ENCODE measurements at places on chromosomes 3 and 15.

DNA sequence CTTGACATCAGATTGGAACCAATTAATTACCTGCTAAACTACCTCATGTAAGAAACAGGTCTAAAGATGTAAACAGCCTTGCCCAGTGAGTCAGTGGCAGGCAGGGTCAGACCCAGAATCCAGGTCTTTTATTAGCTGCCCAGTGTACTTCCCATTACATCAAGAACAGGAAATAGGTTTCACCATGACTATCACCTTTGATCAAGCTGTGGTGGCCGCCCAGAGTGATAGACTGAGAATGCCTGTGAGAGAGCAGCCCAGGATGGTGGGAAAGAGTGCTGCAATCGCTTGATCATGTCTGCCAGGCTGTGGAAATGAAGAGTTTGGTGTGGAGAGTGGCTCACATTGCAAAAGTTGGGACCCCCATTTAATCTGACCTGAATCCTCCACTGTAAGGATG lies 61.3 kb upstream of the PIAS1 start:
- no peak for DNase-seq

GRCh38 chr3:144265542-144266100 lies 294.0 kb downstream of the DIPK2A start:
- no peak for DNase-seq

- no peak for DNase-seq
These were observed 236.8 kb upstream of the GBE1 start for GRCh38 chr3:81998139-81998755.

DNA sequence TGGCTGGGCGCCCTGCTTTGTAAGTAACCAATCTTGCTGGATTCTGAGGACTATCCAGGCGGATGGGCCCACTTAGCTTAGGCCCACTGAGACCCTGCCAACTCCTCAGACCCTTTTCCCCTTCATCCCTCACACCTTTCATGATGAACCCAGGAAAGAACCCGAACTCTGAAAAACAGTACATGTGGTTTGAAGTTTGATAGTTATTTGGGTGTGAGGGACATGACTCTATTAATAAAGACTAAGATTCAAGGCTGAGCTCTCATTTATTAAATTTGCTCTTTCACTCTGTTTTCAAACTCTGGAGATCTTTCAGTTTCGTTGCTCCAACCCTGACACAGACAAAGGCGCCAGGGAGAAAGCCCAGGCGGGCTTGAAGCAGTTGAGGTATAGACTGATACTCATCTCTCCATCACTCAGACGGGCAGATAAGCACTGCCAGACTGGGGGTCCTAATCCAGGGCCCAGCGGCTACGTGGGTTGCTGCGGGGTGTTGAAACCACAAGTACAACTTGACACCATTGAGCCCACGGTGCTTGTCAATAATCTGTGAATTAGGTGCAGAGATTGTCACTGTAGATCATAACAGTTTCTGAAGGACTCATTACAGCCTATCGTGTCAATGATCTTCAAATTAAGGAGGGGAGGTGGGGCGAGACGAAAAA lies 7.2 kb upstream of the SOX2 start:
- no peak for DNase-seq

- no peak for DNase-seq
These were observed 55.2 kb downstream of the ARNT2 start for GRCh38 chr15:80459380-80459779.

DNA sequence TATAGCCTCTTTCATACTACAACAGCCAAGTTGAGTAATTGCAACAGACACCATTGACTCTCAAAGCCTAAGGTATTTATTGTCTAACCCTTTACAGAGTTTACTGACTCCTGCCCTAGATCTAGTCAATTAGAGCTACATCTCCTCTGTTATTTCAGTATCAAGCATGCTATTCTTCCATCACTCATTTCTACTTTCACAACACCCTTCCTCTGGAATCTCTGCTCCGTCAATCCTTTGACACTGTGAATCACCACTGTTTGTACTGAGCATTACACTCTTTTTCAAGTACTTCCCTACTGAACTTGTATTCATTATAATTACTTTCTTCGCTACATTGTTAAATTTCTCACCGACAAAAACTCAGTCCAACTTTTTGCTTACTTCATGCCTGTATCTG lies 121.8 kb downstream of the ZNF609 start:
- no peak for DNase-seq

- DNase-seq = no peak
These were observed 25.8 kb downstream of the SIAH2 start for GRCh38 chr3:150736903-150737832.

DNA sequence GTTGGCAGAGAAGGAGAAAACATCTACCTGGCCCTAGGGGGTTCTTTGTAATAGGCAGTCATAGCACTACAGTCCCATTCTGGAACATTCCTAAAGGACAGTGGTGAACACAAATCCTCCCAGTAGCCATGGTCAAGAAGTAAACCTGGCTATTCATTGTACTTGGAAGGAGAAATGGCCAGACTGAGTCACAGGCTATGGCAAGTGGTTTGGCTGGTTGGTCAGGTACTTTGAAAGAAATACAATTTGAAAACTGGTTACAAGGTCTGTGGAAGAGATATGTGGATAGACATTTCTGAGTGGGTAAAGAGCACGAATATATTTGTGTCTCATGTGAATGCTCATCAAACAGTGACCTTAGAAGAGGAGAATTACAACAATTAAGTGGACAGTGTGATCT lies 33.0 kb upstream of the FAN1 start:
- DNase-seq = no peak

DNA sequence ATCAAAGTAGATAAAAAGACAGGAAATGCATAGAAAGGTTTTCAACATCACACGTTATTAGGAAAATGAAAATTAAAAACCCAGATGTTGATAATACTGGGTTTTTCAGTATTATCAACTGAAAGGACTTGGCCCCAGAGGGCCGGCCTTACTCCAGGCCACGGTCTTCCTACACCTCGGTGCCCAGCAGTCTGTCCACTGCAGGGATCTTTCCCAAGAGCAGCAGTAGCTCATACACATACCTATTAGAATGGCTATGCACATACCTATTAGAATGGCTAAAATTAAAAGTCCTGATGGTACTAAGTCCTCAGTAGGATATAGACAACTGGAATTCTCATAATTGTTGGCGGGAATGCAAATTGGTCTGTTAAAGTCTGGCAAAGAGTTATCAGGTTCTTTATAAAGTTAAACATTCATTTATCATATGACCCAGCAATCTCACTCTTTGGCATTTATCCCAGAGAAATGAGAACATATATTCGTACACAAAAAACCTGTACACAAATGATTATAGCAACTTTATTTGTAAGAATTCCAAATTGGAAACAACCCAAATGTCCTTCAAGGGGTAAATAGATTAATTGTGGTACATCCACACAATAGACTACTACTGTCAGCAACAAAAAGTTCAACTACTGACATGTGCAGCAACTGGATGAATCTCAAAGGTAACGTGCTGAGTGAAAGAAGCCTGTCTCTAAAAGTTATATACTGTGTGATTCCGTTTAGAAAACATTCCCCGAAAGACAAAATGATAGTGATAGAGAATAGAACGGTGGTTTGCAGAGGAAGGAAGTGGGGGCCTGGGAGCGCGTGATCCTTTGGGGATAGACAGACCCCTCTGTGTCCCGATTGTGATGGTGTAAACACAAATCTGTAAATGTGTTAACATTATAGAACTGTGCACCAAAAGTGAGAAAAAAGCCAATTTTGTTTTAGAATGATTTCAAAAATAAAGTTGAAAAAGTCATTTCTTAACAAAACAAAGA lies 62.3 kb downstream of the MCTP2 start:
- no peak for DNase-seq

DNA sequence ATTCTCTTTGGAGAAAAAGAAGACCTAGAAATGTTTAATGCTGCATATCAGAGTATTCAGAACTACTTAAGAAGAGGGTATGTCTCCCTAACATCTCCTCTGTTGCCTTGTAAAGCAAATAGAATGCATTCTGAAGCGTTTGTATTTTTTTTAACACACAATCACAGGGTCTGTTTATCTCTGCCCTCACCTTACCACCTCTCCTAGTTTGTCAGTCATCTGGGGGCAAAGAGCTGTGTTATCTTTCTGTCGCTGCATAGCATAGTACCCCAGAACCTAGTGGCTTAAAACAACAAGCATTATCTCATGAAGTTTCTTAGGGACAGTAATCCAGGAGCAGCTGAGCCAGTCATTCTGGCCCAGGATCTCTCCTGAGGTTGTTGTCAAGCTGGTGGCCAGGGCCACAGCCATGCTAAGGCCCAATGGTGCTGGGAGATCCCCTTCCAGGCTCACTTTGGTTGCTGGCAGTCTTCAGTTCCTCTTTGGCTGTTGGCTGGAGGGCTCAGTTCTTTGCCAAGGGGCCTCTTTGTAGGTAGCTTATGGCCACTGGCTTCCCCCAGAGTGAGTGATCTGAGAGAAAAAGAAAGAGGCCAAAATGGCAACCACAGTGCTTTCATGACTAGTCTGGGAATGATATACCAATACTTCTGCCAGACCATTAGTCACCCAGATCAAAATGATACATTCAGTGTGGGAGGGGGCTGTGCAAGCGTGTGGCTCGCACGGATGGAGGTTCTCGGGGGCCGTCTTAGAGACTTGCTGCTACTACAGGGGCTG lies 17.8 kb downstream of the EDEM1 start:
- no peak for DNase-seq

- no peak for DNase-seq
These were observed 11.7 kb downstream of the ITGA11 start for GRCh38 chr15:68420186-68420684.

- DNase-seq = no peak
These were observed 17.4 kb downstream of the AADACL2 start for GRCh38 chr3:151751161-151751560.

DNA sequence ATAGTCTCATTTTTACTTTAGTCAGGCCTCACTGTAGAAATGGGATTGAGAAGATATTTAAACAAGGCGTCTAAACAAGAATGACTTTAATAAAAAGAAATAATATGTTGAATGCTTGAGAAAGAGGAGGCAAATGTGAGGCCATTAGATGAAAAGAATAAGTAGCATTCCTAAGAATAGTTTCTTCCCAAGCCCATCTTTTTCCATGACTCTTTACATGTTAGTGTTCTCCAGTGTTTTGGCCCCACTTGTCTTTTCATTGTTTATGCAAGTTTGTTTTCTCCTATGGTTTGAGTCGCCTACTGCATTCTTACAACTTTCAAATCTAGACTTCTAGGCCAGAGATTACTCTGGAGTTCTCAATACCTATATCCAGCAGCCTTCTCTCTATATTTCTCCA lies 39.0 kb downstream of the TSC22D2 start:
- no peak for DNase-seq

- DNase-seq = no peak
These were observed 10.9 kb upstream of the SEC61A1 start for GRCh38 chr3:128041344-128041743.

GRCh38 chr15:101280007-101280406 lies 2.7 kb upstream of the SELENOS start:
- no peak for DNase-seq

- DNase-seq = no peak
These were observed 5.2 kb upstream of the KLF13 start for GRCh38 chr15:31321418-31321817.

- no peak for DNase-seq
These were observed 29.2 kb downstream of the AP3B2 start for GRCh38 chr15:82680200-82681102.

DNA sequence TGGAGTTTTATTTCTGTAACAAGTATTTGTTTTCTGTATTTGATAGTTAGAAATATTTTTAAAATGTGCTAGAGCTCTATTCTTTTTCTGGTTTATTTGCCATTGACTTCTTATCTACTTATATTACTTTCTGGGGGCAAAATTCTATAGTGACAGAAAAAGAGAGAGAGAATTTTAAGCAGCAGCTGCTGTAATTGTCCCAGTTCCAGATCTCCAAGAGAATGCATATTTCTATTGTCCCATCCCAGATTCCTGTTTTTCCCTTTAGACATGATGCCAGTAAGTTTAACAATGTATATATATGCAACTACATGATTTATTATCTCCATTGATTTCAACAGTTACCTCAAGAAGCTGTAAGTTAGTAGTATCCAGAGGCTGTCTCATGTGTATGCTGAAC lies 541.7 kb upstream of the ZNF385D start:
- no peak for DNase-seq

- no peak for DNase-seq
These were observed 38.4 kb upstream of the FURIN start for GRCh38 chr15:90829942-90830440.

DNA sequence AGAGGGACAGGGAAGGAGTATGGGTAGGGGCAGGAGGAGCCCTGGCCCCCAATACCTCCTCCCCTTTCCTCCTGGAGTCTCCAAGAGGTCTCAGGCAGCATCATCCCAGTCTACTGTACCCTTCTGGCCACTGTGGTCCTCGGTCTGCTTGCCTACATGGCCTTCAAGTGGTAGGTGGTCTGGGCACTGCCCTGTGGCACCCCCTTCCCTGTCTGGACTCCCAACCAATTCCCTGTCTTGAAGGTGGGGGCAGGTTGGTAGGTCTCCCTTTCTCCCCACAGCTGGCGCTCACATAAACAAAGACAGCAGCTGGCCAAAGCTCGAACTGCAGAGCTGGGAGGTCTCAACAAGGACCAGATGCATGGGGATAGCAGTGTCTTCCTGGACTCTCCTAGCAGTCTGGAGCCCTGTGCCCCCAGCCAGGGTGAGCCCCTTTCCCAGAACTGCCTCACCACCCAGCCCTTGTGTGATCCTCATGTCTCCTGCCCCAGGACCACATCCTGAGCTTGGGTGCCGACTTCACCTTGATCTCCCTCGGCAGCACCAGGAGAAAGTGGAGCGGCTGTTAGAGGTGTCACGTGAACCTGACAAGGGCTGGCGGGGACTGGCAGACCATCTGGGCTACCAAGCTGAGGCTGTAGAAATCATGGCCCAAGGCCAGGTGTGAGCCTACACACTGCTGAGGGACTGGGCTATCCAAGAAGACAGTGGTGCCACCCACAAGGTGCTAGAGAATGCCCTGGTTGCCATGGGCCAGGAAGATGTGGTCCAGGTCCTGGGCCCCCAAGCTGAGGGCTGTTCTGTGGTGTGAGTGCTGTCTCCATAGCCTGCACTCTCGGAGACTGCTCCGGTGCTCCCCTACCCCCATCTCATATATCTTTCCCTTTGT lies 33.1 kb downstream of the NBEAL2 start:
- no peak for DNase-seq

DNA sequence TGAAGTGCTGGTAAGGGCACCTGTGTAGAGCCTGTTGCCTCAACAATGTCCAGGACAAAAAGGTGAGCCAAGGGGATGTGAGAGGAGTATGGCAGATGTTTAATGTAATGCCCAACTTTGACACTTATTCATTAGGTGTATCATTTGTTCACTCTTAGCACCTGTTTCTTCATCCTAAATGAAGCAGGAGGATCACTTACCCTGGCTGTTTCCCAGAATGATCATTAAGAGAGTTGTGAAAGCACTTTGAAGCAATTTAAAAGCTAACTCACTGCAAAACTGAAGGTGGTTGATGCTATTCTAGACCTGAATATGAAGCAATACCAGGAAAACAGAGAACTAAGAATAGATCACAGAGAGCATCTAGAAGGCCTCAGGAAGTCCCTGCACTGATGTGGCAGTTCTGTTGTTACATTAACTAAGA lies 3.4 kb upstream of the HHLA2 start:
- no peak for DNase-seq

GRCh38 chr3:190019844-190020243 lies 100.9 kb downstream of the P3H2 start:
- no peak for DNase-seq
